Activated CD4-positive, alpha-beta T cell treated with anti-CD3 and anti-CD28 coated beads, Interleukin-2, amount 10 ng/mL, durations not matched to agents 7 days and 5 days (primary cell): ENCODE measurements at places on chromosomes 7 and 10.

- DNase-seq: no peak
Measured at GRCh38 chr10:8449909-8450308, 395.4 kb downstream of the GATA3 start.

DNA sequence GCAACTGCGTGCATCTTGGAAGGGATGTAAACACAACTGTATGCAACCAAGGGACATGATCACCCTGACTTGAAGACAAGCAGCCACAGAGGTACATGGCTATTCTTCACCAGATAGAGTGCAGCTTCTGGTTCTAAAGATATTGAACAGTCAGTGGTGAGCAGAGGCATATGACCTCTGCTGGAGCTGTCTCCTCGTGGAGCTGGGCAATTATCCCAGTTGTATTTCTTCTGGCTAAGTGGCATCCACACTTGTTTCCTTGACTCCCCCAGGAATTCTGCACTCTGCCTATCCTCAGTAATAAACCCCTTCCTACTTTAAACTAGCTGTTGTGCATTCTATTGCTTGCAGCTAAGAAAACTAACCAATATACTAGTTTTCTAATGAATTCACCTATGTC lies 216.8 kb downstream of the THSD7A start:
- DNase-seq: no peak

DNA sequence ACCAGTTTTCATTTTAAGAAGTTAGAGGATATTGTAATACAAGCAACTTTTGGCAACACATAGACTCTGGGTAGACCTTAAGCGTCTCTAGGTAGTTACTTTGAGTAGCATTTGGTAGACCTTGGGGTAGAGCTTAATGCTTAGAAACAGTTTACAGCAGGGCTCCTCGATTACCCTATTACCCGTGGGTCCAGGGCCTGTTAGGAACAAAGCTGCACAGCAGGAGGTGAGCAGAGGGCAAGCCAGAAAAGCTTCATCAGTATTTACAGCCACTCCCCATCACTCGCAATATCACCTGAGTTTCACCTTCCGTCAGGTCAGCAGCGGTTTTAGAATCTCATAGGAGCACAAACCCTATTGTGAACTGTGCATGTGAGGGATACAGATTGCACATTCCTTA lies 173.5 kb downstream of the TSPAN12 start:
- no peak for DNase-seq

DNA sequence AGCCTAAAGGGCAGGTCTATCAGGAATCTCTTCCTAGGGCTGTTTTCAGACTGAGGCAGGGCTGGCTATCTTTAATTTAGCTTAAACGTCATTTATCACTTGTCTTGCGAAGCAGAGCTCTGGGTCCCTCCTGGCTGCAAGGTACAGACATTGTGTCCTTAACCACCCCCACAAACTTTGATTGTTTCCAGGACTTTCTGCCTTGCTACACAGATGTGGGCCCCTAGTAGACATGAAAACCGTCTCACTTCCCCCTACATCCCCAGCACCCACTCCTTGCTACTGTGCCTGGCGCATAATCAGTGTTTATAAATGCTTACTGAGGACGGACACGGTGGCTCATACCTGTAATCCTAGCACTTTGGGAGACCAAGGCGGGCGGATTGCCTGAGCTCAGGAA lies 54.5 kb downstream of the PIP4K2A start:
- DNase-seq: no peak

DNA sequence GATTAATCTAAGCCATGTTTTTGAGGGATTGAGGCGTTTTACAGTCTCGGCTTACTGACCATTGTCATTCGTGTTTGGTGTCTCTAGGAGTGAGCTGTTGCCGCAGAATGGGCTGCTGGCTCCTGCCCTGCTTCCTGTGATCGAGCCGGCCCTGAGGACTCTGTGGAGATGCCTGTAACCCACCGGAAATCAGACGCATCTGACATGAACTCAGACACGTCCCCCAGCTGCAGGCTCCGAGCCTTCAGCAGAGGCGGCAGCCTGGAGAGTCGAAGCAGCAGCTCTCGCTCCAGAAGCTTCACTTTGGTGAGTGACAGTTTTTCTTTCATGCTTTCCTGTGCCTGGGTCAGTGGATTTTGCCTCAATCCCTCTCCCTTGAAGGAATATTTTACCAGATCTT lies 28.8 kb downstream of the PROSER2 start:
- no peak for DNase-seq
